ENCODE measurements at places on chromosomes 7 and 10.

GRCh38 chr10:110388687-110389052 lies 84.0 kb upstream of the SMNDC1 start:
- DNase-seq = no peak

DNA sequence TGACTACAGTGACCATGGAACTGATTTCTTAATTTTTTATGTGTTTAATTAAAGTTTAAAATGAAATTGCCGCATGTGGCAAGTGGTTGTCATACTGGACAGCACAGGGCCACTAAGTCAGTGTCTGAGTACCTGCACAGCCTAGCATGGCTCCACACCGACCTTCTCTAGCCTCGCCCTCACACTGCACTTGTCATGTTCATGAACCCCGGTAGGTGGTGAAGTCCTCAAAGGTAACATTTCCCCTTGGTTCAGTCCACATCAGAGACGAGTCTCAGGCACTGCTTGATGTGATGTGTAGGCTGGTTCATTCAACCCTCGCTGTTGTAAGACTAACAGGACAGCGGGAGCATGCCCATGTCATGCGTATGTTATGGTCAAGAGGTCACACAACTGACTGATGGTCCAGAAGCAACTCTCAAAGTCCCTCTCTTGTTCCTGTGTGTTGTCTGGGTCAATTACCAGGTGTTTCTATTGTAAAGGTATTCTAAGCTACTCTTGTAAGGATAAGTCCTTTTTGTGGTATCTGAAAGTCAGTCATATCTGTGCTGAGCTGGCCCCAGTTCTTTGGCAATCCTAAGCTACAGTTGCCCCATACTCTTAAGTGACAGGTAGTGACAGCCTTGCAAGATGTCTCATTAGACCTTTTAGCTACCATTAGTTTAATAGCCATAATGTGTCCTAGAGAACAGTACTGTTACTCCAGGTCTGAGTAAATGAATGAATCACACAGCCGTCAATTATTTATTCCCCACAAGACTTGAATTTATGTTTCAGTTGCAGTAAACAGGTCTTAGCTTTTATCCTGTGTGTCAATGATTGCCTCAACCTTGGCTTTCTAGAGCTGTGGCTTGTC lies 32.9 kb upstream of the ZC3HAV1L start:
- DNase-seq = no peak

DNA sequence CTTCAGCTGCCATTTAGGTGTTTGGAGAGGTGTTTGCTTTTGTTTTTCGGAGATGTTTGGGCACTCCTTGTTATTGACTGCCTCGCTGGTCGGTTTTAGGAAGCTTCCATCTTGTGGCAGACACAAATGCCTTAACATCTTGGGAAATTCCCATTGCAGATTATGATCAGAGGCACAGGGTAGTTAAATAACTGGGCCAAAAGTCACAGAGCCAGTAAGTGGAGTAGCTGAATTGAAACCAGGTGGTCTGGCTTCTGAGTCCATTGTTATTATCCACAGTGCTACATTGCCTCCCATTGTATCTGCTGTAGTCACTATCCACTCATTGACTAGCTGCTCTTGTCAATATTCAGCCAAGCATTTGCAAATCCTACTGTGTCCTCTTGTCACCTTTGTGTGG lies 138.2 kb upstream of the PLPP4 start:
- no peak for DNase-seq

DNA sequence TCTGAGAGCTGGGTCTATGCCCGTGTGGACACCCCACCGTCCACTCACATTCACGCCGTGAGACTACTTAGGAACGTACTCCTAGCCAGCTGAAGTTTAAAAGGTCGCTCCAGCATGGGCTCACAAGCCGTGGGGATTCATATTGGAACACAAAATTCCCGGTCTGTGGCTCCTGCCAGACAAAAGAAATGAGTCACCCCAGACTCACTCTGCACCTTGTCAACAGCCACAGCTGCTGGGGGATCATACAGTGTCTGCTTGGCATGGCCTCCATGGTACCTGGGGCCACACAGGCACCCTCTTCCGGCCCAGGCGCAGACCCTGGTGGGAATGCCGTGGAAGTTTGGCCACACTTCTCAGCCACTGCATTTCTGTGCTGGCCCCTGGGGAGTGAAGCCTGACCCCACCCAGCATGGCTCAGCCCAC lies 228.4 kb downstream of the DNAJB6 start:
- DNase-seq = no peak

- no peak for DNase-seq
Measured at GRCh38 chr10:26960308-26960707, 99.5 kb upstream of the ABI1 start.

DNA sequence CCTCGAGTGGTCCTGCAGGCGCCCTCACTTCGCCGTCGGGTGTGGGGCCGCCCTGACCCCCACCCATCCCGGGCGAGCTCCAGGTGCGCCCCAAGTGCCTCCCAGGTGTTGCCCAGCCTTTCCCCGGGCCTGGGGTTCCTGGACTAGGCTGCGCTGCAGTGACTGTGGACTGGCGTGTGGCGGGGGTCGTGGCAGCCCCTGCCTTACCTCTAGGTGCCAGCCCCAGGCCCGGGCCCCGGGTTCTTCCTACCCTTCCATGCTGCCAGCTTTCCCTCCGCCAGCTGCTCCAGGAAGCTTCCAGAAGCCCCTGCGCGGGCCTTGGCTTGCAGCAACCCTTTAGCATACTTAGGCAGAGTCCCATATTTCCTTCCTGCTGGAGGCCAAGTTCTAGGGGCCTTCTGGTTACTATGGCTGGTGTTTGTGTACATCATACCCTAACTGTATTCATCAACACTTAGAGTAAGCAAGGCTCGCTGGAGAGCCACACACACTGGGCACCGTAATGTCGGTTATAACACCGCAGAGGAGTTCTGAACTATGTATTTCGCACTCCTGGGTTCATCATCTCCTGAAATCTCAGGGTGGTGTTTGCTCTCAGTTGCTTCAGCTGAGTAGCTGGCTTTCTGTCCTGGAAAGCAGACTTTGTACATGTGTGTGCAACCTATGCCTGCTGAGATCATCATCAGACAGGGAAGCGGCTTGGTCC lies 471 bp downstream of the MGMT start:
- peak; percentile 77 for DNase-seq

GRCh38 chr7:128933180-128933891 lies 4.4 kb upstream of the IRF5 start:
- DNase-seq = peak; percentile 50

GRCh38 chr10:34736976-34737771 lies 77.9 kb downstream of the PARD3 start:
- no peak for DNase-seq

DNA sequence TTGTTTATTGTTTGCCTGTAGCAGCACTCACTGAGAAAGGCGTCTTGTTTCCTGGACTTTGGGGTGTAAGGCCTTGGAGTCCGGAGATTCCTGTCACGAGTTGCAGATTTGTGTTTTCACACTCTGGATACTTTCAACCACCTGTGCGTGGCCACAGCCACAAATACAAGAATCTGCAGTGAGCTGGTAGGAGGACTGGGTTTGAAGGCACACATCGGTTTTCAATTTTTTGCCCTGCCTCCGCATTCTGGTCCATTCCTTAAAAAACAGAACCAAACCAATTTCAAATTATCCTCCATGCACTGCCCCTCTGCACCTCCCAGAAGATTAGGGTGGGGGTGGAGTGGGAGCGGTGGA lies 619 bp downstream of the EXOC4 start:
- DNase-seq = peak; percentile 18

- no peak for DNase-seq
Measured at GRCh38 chr7:9022456-9022855, 589.0 kb downstream of the NXPH1 start.

DNA sequence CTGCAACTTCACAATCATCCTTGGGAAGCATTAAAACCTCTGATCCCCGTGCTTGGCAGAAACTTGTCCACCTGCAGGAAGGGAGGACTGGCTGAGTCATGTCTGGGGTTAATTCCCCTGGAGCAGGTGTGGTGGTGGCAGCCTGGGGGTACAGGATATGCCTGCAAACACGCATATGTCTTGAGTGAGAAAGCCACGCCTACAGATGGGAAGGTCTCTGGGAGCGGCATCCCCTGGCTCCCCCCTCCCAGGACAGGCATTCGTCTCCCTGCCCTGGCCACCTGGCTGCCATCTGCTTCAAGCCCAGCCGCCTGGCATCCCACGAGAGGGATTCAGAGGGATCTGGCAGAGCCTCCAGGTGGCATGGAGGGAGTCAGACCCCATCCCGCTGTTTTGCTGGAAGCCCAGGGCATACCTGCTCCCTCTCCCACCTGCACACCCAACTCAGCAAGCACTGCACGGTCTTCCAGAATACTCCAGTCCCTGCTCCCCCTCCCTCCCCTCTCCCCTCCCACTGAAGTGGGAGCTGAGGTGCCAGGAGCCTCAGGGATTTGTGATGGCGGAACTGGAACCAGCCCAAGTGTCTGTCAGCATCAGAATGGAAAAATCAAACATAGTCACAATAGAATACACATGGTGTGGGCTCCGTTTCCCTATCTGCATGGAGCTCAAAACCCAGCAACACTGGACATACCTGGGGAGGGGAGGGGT lies 61.0 kb downstream of the CAMK2B start:
- no peak for DNase-seq

- peak; percentile 40 for DNase-seq
Measured at GRCh38 chr10:73771722-73772280, 10.0 kb upstream of the CHCHD1 start.

- DNase-seq = no peak
Measured at GRCh38 chr10:8275911-8276310, 221.4 kb downstream of the GATA3 start.

DNA sequence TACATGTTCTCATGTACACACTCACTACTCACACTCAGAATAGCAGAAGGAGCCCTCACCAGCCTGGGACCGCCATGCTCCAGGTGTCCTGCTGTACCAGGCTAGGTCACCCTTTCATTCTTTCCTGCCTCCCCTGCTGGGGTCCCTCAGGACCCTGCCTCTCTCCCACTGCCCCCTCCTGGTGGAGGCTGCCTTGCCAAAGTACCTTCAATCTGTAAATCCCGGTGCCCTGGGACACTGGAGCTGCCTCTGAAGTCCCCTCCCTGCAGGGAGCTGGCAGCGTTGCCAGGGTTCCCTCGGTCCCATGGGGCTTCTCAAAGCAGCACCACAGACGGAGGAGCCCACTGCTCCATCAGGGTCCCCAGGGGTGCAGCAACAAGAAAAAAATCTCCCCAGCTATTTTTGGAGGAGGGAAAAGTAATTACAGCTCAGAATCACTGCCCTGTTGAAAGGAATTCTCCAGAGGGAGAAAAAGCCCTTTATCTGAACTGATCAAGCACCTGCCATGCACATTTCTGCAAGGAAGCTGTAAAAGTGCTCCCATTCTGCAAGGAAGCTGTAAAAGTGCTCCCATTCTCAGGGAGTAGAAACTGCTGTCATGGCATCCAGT lies 259.9 kb downstream of the PTPRN2 start:
- DNase-seq = no peak

GRCh38 chr7:16651396-16652239 lies 5.6 kb downstream of the BZW2 start:
- DNase-seq = no peak

GRCh38 chr7:10192074-10192473 lies 781.6 kb upstream of the PHF14 start:
- DNase-seq = no peak

- no peak for DNase-seq
Measured at GRCh38 chr10:869171-869570, 62.3 kb downstream of the LARP4B start.

- DNase-seq = no peak
Measured at GRCh38 chr7:91345449-91345848, 81.2 kb downstream of the FZD1 start.

DNA sequence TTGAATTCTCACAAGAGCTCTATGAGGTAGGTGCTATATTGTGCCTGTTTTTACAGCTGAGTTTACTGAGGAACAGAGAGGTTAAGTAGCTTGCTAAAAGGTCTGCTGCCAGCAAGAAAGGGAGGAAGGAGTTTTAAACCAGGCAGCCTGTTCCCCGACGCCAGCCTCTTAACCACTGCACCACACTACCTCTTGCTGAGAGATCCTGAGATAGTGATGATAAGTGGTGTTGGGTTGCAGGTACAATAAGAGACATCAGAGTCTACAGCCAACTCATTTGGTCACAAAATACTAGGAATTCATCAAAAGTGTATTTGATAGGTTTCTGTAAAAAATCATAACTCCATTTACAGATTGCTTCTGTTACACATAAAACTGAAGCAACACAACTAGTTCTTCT lies 8.0 kb downstream of the CCDC71L start:
- no peak for DNase-seq

GRCh38 chr7:69418869-69419670 lies 179.2 kb upstream of the AUTS2 start:
- peak; percentile 49 for DNase-seq

- DNase-seq = no peak
Measured at GRCh38 chr7:130286881-130287280, 6.1 kb upstream of the CPA4 start.

GRCh38 chr7:2541291-2542010 lies 13.9 kb downstream of the BRAT1 start:
- DNase-seq = no peak

- no peak for DNase-seq
Measured at GRCh38 chr7:123435080-123435700, 99.2 kb downstream of the IQUB start.

- no peak for DNase-seq
Measured at GRCh38 chr10:100122780-100123179, 41.1 kb upstream of the CPN1 start.

DNA sequence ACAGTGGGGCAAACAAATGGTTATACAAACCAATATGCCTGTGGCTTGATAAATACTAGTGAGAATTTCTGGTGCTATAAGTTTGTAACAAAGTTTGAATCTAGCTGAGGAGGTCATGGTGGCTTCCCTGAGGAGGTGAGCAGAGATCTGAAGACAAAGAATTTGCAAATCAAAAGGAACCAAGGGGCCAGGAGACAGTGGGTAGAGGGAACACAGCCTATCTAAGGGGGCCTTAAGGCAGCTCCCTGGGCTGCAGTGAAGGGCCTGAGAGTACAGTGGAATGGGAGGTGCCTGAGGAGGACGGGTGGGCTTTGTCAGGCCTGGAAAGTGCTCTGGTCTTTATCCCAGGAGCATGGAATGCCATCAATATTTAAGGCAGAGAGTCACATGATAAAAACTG lies 21.8 kb downstream of the RNF133 start:
- no peak for DNase-seq

GRCh38 chr10:89074120-89074519 lies 83.5 kb downstream of the FAS start:
- DNase-seq = peak; percentile 58

DNA sequence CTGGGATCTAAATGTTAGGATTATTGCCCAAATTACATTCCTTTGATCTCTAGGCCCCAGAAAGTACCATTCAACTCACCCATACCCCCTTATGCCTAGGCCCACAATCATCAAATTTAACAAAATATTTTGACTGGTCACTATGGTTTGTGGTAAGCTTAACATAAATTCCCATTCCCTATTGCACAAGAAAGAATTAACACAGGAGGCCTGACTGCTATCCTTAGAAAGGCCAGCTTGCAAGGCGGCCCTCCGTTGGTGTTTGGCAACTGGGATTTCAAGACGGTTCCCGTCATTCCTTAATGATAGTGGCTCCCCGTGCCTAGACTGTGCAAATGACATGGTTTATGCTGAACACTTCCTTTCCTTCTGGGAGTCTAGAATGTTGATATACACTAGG lies 29.6 kb downstream of the ARHGAP21 start:
- no peak for DNase-seq

- no peak for DNase-seq
Measured at GRCh38 chr7:143504937-143505297, 27.2 kb downstream of the TAS2R41 start.

GRCh38 chr10:5512331-5512730 lies 12.4 kb upstream of the CALML3 start:
- DNase-seq = no peak

- DNase-seq = no peak
Measured at GRCh38 chr7:102096706-102097427, 189.8 kb upstream of the SH2B2 start.

GRCh38 chr10:12644380-12645144 lies 295.2 kb downstream of the CAMK1D start:
- no peak for DNase-seq
